ENCODE measurements at places on chromosomes 2 and 18. TPM values are rescaled to one million over a fixed set of nuclear protein-coding genes. Genes with fewer than 3 reads are reported as not detected.

Gene MC5R
- total RNA-seq: not detected

Gene CCNT2
- 34.4 TPM for total RNA-seq

GRCh38 chr2:101889460-101890098, 102.2 kb upstream of the IL1R2 start:
- DNase-seq: no peak

Gene SCN3A
- not detected for total RNA-seq

Gene CNGA3
- not detected for total RNA-seq

Gene SAG
- total RNA-seq: not detected

DNA sequence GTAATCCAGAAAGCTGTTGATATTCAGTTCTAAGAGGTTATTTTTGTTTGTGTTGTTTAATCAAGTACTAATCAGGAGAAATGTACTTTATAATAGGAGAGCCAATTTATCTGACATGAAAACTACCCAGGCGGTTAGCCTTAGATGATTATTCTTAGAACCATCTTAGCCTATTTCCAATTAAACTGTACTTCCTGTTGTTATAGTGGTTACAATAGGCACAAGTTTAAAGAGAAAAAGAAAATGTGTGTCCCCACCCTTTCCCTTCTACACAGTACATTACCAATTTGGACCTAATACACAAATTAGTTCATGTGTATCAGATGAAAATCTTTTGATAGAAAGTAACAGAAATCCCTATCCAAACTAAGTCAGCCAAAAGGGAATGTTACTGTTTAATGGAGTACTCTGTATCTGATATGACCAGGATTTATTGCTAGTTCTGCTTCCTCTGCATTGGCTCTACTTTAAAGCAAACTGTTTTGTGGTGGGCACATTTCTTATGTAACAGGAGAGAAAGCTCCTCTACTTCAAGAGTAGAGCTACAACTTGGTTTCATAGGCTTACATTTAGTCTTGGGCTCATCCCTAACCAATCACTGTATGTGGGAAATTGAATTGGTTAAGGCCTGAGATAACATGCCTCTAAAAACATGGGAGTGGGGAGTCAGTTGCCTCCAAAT, 217.9 kb downstream of the UBE2E3 start:
- no peak for DNase-seq
